ENCODE measurements at places on chromosomes 2 and 18.

GRCh38 chr2:113104054-113104611 is 23.3 kb upstream of the IL1RN start:
- no peak for DNase-seq

DNA sequence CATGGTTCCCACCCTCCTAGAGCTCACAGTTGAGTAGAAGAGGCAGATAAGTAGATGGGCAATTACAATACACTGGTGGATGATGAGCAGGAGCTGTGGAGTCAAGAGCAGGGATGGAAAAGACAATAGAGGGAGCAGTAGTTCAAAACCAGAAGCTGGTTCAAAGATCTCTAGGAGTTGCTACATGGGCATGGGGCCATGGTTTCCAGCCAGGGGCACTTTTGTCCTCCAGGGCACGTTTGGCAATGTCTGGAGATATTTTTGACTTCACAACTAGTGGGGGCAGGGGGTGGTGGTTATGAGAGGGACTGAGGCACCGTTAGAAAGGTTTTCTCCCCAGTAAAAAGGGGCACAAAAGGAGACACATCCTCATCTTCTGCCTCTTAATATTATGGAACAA is 236.0 kb downstream of the DYSF start:
- DNase-seq: no peak

DNA sequence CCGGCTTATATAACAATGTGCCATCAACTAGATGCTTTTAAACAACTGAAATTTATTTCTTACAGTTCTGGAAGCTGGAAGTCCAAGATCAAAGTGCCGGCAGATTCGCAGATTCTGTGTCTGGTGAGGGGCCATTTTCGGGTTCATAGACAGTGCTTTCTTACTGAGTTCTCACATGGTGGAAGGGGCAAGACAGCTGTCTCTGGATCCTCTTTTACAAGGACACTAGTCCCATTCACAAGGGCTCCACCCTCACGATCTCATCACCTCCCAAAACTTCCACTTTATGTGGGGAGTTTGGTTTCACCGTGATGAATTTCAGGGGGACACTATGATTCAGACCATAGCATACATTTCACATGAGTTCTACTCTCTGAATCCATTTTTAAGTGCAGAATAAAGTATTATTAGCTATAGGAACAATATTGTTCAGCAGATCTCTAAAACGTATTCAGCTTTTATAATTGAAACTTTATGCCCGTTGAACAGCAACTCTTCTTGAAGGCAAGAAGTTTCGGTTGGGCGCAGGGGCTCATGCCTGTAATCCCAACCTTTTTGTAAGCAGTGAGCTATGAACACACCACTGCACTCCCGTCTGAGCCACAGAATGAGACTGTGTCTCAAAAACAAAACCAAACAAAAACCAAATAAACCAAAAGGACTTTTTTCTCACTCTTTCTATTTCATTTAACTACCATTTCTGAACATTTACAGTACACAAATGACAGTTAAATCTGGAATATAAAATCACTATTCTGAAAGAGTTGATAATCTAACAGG is 502.8 kb downstream of the CMPK2 start:
- no peak for DNase-seq

DNA sequence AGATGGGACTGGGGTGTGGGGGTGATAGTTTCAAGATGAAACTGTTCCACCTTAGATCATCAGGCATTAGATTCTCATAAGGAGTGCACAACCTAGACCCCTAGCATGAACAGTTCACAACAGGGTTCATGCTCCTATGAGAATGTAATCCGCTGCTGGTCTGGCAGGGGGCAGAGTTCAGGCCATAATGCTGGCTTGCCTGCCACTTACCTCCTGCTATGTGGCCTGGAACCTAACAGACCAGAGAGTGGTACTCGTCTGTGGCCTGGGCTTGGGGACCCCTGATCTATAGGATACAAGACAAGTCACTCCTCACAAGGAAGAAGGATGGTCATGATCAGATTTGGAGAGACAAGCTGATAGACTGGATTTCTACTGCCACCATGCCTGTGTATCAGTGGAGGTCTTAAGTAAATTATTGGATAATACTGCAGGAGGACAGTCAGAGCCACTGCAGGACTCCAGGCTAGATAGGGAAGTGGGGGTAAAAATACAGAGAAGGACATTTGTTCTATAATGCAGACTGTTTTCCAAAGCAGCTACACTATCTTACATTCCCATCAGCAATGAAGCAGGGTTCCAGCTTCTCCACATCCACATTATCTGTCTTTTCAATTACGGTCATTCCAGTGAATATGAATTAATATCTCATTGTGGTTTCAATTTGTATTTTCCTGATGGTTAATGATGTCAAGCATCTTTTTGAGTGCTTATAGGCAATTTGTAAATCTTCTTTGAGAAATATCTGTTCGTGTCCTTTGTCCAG is 28.8 kb upstream of the APOB start:
- DNase-seq: no peak

- no peak for DNase-seq
Measured at GRCh38 chr2:215615803-215616174, 179.9 kb upstream of the FN1 start.

DNA sequence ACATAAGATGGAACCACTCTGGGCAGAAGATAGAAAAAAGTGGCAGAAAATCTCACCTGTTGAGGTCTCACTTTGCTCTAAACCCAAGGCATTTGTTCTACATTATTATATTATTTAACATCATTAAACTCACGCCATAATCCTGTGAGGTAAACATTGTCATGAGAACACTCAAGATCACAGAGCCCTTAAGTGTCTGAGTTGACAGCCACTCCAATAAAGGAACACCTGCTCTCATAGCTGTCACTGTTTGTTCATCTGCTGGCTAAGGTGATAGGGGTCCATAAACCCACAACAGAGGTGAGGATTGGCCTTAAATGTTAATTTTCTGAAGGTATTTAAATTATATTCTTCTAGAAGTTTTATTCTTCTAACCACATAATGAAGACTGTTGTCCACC is 439.7 kb downstream of the RIT2 start:
- no peak for DNase-seq

- DNase-seq: no peak
Measured at GRCh38 chr2:231189571-231190495, 8.6 kb upstream of the ARMC9 start.

Measured in sciatic nerve (tissue), 2 donors.